AG04450 (cell line): ENCODE measurements at places on chromosomes 4 and X.

DNA sequence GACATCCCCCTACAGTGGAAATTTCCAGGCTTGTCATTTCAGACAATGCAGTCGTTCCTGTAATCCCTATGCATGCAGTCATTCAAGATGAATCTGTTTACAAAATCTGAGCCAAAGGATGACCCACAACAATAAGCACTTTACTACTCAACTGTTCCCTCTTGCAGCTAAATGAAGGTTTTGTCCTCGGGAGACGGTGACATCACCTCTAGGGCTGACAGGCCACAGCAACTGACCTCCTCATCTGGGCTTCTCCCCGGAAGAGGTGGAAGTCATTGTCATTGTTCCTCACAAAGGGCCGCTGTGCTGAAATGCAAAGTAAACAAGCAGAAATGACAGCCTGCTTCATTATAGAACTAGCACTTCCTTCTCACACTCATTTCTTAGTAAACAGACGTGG, 29.2 kb downstream of the CLRN2 start:
- DNase-seq: no peak

DNA sequence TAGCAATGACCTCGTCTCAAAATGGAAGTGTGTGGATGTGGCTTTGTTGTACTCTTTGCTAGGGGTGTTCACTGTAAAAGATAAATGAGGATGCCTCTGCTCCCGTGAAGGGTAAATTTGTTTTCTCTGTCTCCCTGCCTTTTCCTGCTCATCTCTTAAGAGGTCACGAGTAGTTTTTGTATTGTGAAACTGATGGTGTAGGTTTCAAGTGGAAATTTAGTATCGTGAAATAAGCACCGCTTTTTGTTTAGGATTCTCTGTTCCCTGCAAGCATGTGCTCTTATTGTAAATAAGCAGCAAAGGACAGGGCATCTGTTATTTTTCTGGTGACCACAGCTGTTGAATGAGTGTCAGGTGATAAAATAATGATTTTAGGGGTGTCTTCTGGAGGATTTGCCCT, 104.6 kb downstream of the PHEX start:
- no peak for DNase-seq

DNA sequence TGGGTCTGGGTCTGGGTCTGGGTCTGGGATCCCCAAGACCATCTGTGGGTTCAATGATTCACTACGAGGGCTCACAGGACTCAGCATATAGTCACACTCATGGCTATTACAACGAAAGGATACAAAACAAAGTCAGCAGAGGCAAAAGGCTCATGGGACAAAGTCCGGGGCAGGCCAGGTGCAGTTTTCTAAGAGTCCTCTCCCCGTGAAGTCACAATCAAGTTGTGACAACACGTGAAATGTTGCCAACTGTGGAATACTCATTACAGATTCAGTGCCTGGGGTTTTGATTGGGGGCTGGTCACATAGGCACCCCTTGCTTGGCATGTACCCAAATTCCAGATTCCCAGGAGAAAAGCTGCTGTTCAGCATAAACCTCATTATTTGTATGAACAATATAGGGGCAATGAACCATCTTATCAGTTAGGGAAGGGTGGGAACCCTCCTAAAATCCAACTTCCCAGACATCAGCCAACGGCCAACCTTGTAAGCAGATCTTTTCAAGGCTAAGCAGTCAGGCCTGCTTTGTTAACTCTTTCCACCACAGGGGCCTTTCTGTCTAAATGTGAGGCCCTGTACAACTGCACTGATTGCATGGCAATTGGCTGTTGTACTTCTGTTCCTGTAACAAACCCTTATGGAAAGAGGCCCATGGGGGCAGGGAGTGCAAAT, 58.2 kb upstream of the DIPK2B start:
- DNase-seq: no peak

- no peak for DNase-seq
These were observed 838.4 kb upstream of the INTU start for GRCh38 chr4:126794363-126794762.

DNA sequence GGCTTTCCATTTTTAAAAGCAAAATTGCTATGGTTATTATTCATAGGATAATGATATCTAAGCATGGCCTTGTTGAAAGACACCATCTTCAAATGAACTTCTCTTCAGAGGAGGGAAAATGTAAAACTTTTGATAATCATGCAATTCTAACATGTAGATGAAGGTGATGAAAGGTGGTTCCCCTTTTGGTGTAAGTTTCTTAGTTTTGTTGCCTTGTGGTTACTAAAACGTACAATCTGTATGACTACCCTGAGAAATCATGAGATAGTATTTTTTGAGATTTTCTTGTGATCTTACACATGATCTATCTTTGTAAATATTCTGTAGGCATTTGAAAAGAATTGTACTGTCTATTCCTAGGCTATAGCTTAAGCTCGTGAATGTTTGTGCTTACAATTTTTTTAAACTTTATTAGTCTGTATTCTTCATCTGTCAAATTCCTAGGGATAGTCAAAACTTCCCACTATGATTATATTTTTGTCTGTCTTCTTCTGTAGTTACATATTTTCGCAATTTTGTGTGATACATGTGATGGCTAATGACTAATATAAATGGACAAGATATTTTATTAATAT, 47.5 kb downstream of the PTPN13 start:
- DNase-seq: no peak

GRCh38 chr4:46956451-46956850, 36.9 kb downstream of the GABRA4 start:
- peak; percentile 42 for DNase-seq

- no peak for DNase-seq
These were observed 79.3 kb upstream of the DYNLT3 start for GRCh38 chrX:37926700-37927099.

- no peak for DNase-seq
These were observed 6.0 kb downstream of the GPKOW start for GRCh38 chrX:49117581-49117980.

- no peak for DNase-seq
These were observed 284.4 kb downstream of the AFF2 start for GRCh38 chrX:148784856-148785255.

GRCh38 chr4:21765810-21766407, 182.7 kb downstream of the KCNIP4 start:
- DNase-seq: no peak

DNA sequence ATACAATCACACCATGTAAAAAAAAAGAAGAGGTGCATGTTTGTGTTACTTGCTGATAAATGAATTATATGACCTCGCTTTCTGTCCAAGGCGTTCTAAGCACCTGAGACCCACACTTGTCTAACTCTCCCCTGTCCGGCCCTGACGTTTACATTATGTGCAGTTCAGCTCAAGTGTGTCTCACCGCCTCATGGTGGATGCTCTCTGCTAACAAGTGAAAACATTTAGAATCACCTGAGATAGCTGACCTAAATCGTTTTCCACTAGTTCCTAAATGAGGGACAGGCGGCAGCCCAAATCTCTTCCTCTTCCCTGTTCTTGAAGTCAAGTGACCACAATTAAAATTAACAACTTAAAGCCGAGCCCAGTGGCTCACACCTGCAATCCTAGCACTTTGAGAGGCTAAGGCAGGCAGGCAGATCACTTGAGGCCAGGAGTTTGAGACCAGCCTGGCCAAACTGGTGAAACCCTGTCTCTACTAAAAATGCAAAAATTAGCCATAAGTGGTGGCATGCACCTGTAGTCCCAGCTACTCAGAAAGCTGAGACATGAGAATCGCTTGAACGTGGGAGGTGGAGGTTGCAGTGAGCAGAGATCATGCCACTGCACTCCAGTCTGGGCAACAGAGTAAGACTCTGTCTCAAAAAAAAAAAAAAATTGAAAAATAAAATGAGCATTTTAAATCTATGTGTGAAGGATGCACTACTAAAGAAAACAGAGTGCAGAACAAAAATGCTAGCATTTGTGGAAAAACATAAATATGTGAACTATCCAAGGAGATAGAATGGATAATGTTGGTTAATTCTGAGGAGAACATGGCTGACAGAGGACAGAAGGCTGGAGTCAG, 3.9 kb upstream of the TIFA start:
- no peak for DNase-seq

DNA sequence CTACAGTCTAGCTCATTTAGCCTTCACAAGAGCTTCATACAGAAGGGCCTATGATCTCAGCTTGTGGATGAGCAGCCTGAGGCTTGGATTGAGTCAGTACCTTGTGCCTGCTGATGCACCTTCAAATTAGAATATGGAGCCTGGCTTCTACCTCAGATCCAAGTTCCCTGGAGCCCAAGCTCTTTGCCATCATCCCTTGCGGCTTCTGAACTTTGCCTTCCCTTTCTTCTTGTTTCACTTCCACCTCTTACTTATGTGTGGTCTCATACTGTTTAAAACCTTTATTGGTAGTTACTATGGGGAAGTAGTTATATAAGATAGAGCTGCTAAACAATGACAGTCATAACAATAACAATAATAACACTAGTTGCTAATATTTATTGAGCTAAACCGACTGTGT, 84.3 kb upstream of the AFF2 start:
- DNase-seq: no peak

DNA sequence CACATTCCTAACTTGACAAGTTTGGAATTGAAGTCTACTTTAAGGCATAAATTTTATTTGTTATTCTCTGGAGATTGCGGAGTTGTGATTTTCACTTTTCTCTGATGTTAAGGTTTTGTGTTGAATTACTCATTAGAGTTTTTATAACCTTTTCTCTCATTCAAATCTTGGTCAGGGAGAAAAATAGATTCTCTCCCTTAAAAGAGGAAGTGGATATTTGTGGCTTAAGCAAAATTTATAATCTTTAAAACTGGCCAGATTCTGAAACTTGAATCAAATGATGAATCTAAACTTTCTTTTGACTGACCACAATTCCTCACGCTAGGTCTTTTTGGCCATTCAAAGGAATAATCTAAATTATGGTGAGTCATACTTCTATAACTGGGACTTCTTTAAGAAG, 361.4 kb downstream of the TEX13C start:
- no peak for DNase-seq

DNA sequence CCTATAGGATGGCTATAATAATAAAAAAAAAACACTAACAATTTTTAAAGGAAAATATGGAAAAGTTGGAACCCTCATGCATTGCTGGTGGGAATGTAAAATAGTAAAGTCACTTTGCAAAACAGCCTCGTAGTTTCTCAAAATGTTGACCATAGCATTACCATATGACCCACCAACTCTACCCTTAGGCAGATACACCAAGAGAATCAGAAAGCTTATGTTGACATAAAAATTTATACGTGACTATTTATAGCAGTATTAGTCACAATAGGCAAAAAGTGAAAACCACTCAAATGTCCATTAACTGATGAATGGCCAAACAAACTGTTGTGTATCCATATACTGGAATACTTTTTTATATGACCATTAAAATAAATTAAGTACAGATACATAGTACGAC, 19.8 kb upstream of the FAM241A start:
- DNase-seq: no peak

DNA sequence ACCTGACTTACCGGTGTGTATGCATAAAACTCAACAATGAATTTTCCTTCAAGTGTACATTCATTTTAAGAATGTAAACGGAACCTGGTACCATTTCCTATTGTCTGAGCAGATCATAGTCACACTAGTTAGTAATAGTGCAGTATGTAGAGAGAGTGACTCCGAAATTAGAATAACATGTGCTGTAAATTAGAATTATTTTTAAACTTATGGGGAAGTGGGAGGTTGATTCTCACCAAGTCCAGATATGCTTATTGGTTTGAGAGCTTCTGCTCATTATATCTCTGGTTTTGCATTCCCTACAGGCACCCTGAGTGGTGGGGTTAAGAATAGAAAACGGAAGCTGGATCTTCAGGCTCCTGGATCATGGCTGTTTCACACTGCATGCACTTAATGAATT, 39.6 kb downstream of the KLF3 start:
- DNase-seq: no peak

GRCh38 chr4:20288846-20289512, 37.3 kb downstream of the SLIT2 start:
- DNase-seq: no peak

- no peak for DNase-seq
These were observed 8.7 kb downstream of the FRG2 start for GRCh38 chr4:190018201-190018920.

DNA sequence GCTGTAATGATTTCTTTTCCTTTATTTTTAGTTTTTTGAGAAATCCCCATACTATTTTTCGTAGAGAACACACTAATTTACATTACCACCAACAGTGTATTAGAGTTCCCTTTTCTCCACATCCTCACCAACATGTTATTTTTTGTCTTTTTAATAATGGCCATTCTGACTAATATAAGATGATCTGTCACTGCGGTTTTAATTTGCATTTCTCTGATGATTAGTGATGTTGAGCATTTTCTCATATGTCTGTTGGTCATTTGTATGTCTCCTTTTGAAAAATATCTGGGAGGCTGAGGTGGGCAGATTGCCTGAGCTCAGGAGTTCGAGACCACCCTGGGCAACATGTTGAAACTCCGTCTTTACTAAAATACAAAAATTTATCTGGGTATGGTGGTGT, 30.2 kb downstream of the SPINK2 start:
- DNase-seq: no peak

GRCh38 chr4:73272816-73273215, 14.2 kb upstream of the ANKRD17 start:
- DNase-seq: no peak

DNA sequence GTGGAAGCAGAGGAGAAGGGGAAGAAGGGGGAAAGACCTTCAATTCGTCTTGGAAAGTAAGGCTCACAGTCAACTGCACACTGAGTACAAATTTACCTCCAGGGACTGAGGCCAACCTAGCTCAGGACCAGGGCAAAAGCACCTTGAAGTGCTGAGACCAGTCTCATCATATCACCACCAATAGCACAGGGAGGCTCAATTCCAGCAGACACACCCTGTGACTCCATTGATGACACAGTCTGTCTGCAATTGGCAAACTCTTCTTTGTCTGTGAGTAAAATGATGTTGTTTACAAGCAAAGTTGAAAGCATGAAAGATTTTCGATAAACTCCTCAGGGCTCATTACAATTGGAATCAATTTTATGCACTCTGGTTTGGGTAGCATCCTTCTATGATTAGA, 32.3 kb downstream of the TRIML1 start:
- no peak for DNase-seq

GRCh38 chr4:128381748-128382559, 94.3 kb upstream of the PGRMC2 start:
- DNase-seq: no peak

DNA sequence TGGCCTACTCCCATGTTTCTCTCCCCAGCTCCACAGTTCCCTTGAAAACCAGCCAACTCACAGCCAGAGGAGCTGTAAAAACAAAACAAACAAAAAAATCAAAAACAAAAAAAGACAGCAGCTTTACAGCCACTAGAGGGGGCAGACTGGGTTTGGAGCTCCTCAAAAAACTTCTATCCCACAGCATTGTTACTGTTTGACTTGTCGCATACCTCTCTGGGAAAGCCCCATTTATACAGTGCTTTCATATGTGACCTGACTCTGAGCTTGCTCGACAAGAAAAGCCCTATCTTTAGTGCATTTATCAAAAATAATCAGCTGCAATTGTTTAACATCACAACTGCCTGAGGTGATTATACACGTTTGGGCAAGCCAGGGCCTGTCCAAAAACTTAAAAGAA, 21.6 kb downstream of the TSPAN6 start:
- peak; percentile 10 for DNase-seq

- peak; percentile 90 for DNase-seq
These were observed 19.8 kb upstream of the S100P start for GRCh38 chr4:6673660-6674499.
